ENCODE measurements at places on chromosomes 5 and 9. TPM values are rescaled to one million over a fixed set of nuclear protein-coding genes. Genes with fewer than 3 reads are reported as not detected.

DNA sequence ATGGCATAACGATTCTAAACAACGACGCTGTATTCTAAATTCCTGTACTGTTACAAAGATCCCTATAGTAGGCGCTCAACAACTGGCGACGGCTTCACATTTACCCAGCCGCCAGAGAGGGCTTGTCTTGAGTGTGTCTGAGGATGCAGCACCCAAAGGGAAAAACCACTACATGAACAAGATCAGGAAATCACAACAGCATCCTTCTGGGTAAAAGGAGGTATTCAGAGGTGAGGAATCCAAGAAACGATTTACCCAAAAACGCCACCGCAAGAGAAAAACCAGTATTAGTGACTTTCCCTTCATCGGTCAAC is 711 bp downstream of the TTC33 start:
- peak; percentile 84 for DNase-seq

PGGT1B gene
- polyA plus RNA-seq: 34.6 TPM

DNA sequence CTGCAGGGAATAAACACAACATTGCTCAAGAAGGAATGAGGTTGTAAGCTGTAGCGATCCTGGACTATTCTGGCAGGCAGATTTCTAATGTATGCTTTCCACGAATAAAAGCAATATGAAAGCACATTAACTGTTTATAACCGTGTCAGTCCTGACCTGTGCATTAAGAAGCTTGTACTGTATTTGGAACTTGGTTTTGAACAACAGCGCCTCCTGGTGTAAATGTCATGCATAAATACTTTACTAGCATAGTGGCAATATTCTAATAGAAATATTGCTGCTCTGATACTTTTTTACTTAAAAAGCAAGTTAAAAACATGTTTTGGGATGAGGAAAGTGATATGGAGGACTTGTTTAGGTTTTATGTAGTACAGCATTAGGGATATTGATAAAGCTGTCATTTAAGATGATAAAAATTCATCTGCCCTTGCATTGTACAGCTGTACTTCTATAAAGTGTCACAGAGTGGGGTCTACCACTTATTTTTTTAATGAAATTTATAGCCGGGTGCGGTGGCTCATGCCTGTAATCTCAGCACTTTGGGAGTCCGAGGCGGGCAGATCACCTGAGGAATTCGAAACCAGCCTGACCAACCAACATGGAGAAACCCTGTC is 70.7 kb upstream of the GNE start:
- DNase-seq: peak; percentile 71

DNA sequence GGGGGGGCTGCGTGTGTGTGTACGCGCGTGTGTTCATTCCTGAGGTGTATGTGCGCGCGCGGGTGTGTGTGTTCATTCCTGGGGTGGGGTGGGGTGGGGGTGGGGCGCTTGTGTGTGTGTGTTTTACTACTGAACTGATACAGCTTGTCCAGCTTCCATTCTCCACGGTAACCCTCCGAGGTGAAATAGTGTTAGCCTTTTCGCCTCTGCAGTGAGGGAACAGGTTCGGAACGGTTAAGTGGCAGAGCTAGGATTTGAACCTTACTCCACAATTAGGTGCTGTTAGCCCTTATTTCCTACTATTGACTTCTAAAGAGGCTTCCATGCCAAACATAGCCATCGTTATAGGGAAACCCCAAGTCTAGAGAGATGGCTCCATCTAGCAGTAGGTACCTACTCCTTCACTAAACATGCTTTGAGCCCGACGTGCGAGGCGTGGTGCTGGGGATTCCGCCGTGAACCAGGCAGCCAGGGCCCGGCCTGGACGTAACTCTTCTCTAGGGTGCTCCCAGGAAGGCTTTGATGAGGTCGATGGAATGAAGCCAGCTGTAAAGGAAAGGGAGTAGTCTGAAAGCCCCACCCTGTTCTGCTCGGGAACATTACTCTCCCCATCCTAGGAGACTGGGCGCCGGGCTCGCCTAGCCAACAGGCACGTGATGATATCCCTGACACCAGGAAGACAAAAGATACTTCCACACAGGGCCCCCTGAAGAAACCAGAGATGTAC is 782 bp upstream of the SKP1 start:
- DNase-seq: peak; percentile 31

- DNase-seq: no peak
These were observed 388.0 kb downstream of the ACTL7B start for GRCh38 chr9:108467653-108468324.

- no peak for DNase-seq
These were observed 41.7 kb downstream of the B4GALT1 start for GRCh38 chr9:33125461-33125860.

GRCh38 chr5:123705741-123706140 is 193.8 kb downstream of the CSNK1G3 start:
- no peak for DNase-seq

GRCh38 chr9:117180896-117181445 is 233.9 kb downstream of the ASTN2 start:
- DNase-seq: no peak

PCDH1 gene
- 24.8 TPM for polyA plus RNA-seq

CCNI2 gene
- polyA plus RNA-seq: 2.6 TPM

COL23A1 gene
- 9.0 TPM for polyA plus RNA-seq
